Activated T-cell treated with anti-CD3 and anti-CD28 coated beads, Interleukin-2, amount 50 U/mL, for 24 hours (primary cell): ENCODE measurements at places on chromosomes 6 and 20.

DNA sequence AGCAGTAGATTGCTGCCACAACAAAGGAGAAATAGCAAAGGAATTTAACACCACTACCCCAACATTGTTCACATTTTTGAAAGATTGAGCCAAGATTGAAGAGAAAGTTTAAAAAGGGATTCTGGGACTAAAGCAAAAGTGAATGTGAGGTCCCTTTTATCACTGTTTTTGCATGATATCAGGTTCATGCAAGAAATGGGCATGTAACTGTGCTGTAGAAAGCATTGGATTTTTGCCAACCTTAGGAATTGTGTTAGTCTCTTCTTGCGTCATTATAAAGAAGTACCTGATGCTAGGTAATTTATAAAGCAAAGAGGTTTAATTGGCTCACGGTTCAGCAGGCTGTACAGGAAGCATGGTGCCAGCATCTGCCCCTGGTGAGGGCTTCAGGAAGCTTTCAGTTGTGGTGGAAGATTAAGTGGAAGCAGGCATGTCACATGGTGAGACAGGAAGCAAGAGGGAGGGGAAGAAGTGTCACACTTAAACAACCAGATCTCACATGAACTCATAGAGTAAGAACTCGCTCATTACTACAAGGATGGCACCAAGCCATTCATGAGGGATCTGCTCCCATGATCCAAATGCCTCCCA lies 4.6 kb upstream of the GJB7 start:
- DNase-seq, result no peak

- DNase-seq, result no peak
Observed at GRCh38 chr20:57772349-57772964, 62.6 kb upstream of the PMEPA1 start.

GRCh38 chr6:53302678-53303360 lies 45.9 kb downstream of the ELOVL5 start:
- DNase-seq, result no peak

DNA sequence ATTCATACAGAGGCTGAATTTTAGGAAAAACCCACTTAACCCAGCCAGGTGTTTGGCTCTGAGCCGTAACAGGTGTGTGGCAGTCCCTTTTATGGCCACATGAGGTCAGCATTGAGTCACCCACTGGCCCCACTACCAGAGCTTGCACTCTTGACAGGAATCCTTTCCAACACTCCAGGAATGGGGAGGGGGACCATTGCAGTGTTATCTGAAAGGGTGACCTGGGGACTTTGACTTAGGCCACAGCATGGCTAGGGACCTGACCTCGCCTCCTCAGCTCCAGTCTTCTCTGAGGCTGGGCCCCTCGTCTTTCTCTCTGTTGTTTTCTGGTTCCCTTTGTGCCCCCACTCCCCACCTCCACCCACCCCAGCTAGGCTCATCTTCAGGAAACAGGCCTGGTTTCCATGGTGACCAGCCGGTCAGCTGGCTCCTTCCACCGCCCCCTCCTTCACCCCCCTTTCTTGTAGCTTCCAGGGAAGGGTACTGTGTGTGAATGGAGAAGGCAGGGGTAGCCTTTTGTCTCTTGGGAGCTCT lies 2.1 kb upstream of the TMEM151B start:
- peak; percentile 76 for DNase-seq

- peak; percentile 51 for DNase-seq
Observed at GRCh38 chr6:29589423-29590048, 4.6 kb downstream of the OR2H2 start.

DNA sequence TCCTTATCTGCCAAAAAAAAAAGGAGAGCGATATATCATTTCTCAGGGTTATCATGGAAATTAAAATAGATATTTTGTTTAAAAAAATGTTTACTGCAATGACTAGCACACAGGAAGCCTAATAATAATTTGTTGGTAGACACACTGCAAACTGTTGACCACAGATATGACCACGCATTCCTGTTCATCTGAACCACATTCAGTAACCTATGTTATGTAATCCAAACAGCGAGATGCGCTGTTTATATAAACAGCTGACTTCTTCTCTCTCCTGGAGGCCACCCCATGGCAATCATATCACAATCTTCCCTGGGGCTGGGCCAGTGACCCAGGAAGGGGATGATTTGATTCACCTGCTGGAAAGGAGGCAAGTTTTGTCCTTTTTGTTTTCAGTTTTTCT lies 129.3 kb upstream of the UST start:
- no peak for DNase-seq

GRCh38 chr6:141195251-141195832 lies 937.4 kb upstream of the GJE1 start:
- no peak for DNase-seq

GRCh38 chr6:30311101-30311500 lies 15.6 kb upstream of the TRIM39 start:
- no peak for DNase-seq

DNA sequence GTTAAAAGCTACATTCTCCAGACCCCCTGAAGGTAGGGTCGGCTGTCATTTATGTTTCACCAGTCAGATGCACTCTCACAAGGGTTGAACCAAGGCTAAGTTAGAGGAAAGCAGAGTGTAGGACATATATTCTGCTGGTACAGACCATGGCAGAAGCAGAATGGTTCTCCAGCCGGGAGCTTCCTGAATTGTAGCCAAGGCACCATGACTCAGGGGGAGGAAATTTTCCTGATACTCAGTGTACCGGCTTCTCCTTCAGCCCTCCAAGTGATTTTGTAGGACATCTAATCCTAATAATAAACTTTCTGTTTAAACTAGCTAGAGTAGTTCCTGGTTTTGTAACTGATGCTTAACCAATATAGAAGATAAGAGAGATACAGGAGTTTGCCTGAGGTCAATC lies 14.2 kb upstream of the SLPI start:
- DNase-seq, result no peak

DNA sequence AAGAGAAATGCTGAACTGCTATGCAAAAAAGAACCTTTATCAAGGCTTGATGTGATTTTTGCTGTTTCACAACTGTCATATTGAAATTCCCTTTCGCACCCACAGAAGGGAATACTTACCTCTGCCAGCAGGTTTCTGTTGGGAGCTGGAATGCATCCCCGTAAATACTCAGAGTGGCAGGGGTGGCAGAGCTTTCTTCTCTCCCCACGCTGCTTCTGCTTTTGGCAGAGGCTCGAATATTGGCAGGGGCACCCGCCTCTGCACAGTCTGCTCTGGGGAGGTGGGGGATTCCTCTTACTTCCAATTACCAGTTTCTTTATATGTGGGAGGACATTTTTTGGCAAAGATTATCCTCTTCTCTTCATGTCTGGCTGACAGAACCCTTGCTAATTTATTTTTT lies 28.4 kb downstream of the TMEM200A start:
- no peak for DNase-seq
